Putamen (tissue), 1 donor: ENCODE measurements at places on chromosomes 13 and 19.

- DNase-seq = no peak
These were observed 141.0 kb downstream of the AKAP11 start for GRCh38 chr13:42412812-42413483.

GRCh38 chr19:2653710-2654707 is 48.5 kb downstream of the GNG7 start:
- DNase-seq = peak; percentile 86

- DNase-seq = peak; percentile 47
These were observed 29.4 kb downstream of the SPC24 start for GRCh38 chr19:11125994-11126685.

DNA sequence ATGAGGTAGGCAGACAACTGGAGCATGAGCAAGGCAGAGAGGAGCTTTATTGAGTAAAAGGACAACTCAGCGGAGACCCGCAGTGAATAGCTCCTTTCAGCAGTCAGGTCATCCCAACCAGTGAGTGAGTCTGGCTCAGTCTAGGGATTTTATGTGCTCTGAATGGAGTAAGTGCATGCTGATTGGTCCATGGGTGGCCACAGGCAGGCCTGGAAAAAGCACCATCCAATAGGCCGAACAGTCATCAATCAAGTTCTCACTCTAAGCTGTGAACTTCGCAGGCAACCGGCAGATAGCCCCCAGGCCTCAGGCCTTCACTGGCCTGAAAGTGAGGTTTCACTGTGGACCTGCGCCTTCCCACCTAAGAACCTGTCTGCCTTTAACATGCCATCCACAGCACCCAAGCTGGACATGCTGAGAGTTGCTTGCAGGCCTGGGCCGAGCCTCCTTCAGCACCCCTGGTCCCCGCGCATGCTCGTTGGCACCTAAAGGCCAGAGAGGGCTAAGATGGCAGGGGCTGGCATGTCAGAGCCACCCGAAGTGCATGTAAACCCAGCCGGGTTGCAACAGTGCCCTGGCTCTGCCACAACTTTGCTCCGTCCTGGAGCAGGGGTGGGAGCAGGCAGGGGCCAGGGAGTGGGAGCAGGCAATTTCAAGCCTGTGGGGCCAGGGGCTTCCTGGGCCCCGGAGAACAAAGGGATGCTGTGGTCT is 698.7 kb downstream of the SLITRK1 start:
- DNase-seq = no peak

DNA sequence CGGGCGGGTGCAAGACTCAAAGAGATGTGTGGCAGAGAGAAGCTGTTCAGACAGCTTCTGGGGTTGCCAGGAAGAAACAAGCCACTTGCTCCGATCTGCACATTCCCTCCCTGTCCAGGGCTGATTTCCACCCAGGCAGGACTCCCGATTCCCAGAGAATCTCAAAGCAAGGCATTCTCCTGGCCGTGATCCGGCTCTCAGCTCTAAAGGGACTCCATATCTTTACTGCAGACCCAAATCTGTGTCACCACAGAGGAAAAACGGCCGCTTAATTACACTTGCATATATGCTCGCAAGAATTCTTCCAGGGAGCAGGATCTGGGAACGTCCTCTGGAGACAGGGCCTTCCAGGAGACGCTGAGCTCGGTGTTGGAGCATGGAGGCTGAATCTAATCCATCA is 25.7 kb downstream of the GNG7 start:
- DNase-seq = no peak

GRCh38 chr13:33349288-33349985 is 63.9 kb upstream of the STARD13 start:
- peak; percentile 11 for DNase-seq

- DNase-seq = no peak
These were observed 580 bp upstream of the TEKTIP1 start for GRCh38 chr19:3538258-3538929.

DNA sequence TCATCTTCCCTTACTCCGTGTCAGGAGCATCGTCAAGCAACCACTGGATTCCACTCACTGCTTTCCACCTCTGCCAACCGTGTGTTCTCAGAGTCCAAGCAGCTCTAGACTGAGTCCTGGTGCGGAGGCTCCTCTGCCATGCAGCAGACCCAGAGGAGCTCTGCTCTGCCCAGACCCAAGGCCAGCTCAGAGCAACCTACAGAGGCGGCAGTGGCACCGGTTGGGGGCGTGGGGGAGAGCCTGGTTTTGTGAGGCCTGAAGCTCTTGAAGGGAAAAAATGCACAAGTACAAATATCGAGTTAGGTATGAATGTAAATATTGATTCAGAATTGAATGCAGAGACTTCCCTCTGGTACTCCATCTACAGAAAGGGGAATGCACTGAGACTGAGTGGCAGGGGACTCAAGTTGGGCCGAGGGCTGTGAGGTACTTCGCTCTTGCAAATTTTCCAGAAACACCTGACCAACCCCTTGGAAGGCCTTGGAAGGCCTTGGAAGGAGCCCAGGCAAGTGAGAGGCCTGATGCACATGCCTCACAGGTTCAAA is 46.7 kb downstream of the GJA3 start:
- no peak for DNase-seq

- DNase-seq = peak; percentile 93
These were observed 7.3 kb upstream of the HOOK2 start for GRCh38 chr19:12782424-12783290.

DNA sequence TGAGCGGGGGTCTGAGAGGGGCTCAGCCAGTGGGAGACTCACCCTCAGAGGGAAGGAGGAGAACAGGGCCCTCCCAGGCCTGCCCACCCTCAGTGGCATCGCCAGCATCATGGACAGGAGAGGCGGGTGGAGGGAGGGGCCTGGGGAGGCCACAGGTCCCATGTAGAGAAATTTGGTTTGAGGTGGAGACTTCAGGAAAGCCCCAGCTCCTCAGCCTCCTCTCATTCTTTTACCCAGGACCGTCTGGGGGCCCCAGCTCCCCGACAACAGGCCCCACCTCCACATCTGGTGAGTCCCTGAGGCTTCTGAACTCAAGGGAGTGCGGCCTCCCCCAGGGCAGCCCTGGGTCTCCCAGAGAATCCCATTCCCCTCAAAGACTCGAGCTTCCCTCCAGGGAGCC is 3.1 kb downstream of the LILRB1 start:
- no peak for DNase-seq

GRCh38 chr19:8036434-8037099 is 16.0 kb upstream of the CCL25 start:
- DNase-seq = no peak

DNA sequence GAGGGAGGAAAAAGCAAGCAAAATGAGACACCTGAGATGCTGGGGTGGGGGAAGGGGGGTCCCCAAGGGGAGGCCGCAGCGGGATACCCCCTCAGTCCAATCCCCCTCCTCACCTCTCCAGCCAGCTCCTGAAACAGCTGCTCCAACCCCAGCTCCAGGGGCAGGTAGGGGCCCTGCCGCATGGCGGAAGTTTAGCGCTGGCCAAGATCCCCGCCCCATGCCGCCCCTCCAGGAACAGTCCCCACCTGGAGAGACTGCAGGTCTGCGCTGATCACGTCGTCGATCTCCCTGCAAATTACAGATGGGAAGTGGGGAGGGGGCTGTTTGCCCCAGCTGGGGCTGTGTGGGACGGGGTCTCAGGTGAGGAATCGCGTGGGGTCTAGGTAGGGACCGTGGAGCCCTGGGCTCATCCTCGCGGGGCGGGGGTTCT is 9.0 kb downstream of the CAPN12 start:
- DNase-seq = no peak

DNA sequence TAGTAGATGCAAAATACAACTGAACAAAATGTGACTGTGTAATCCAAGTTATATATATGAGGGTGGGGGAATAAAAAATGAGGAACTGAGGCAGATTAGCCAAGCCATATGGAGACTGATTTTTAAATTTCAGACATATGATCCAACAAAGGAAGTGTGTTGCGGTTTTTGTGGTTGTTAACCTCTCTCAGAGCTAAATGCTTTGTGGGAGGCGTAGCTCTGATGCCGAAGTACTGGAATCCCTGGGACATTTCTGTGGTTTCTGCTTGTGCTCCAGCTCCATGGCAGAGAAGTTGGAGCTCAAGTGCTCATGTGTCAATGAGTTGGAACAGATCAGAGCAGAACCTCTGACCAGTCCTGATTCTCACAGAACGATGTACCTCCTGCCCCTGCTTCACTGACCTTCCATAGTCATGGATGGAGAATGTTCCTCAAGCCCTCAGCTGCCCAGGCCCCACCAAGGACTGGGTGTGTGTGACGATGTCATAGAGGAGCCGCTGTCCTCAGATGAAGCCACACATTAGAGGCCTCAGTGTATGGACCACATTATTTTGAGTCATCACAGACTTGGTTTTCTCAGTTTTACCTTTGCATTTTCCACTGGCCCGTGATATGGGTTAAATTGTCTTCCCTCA is 107.6 kb downstream of the SOX1 start:
- DNase-seq = no peak
